Stimulated activated CD4-positive, alpha-beta T cell treated with anti-CD3 and anti-CD28 coated beads, Interleukin-1b, Interleukin-23, amount 100 ng/mL, for 24 hours (primary cell): ENCODE measurements at places on chromosomes 1 and 21.

DNA sequence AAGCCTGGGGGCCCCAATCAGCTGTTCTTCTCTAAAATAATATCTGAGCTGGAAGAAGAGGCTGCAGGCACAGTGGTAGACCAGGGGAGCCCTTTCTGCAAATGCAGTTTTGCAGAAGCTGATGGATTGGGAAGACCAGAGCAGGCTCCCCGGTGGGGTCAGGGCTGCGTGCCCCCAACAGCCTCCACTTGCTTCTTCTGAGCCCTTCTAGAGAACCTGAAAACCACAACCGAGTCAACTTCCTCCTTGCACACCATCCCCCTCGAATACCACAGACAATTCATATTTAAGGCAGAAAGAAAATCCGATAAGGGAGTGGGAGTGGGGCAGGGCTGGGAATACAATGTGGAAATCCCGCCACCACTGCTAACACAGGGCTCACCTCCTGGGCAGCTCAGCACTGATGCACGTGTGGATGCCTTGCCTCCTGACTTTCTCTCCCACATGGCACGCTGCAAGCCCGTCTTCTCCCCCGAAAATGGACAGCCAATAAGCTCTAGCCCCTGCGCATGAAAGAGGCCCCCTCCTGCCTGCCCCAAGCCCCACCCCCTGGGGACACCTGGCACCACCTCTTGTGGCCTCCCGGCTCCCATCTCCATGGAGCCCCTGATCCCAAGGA, 25.4 kb upstream of the ALDH4A1 start:
- DNase-seq: no peak

GRCh38 chr1:165397944-165398343, 41.4 kb upstream of the LMX1A start:
- no peak for DNase-seq

DNA sequence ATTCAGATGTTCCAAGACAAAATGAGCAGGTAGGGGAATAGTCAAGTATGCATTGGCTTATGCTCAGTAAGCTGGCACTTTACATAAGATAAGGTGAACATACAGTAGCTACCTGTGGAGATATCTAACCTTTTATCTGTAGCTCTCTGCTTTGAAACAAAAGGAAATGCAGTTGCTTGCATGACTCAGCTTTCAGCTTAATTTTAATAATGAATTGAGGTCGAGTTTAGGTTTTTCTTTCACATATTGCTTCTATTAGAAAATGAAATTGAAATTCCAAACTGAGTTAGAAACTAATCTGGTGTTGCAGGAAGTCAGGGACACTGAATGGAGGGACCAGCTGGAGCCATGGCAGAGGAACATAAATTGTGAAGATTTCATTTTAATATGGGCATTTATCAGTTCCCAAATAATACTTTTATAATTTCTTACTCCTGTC, 8.3 kb downstream of the FRRS1 start:
- no peak for DNase-seq

GRCh38 chr1:109181085-109181806, 32.5 kb upstream of the SARS1 start:
- no peak for DNase-seq

DNA sequence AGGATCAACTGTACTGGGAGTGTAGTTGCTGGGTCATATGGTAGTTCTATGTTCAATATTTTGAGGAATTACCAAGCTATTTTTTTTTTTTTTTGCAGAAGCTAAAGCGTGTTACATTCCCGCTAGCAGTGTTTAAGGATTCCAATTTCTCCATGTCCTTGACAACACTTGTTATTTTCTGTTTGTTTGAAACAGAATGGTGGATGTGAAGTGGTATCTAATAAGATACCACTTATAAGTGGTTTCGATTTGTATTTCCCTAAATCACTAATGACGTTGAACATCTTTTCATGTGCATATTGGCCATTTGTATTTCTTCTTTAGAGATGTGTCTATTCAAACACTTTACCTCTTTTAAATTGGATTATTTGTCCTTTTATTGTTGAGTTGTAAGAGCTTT, 112.2 kb downstream of the DISP1 start:
- no peak for DNase-seq

DNA sequence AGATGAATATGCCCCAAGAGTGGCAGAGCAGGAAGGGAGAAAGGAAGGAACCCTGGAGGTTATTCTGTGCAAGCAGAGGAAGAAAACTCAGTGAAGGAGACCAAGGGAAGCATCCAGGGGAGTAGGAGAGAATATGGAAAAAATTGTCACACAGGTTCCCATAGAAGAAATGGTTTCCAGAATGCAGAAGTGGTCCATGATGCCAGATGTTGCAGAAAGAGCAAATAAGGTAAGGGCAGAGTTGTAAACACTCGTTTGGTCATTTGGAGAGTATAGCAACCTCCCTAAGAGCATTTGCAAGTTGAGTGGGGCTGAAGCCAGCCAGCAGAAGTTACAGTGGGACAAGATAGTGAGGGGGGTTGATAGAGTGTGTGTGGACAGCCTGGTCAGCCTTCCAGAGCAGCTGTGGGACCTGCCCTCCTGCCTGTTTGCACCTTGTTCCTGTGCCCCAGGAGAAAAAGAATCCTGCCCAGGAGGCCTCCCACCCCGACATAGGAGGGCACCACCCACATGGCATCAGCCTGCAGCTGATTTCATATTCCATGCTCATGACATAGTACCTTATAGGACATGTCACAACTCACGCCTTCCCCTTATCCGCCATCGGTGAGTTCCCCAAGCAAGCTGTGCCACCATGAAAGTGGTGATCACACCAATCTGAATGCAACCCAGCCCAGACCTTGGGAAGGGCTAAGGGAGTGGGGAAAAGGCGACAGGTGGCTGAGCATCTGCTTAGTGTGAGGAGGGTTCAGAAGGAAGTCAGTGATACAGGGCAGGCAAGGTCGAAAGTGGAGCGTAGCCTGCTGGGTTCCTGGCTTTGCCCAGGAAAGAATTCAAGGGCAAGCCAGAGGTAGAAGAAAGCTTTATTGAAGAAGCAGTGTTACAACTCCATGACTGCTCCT, 8.2 kb upstream of the NEK2 start:
- no peak for DNase-seq

DNA sequence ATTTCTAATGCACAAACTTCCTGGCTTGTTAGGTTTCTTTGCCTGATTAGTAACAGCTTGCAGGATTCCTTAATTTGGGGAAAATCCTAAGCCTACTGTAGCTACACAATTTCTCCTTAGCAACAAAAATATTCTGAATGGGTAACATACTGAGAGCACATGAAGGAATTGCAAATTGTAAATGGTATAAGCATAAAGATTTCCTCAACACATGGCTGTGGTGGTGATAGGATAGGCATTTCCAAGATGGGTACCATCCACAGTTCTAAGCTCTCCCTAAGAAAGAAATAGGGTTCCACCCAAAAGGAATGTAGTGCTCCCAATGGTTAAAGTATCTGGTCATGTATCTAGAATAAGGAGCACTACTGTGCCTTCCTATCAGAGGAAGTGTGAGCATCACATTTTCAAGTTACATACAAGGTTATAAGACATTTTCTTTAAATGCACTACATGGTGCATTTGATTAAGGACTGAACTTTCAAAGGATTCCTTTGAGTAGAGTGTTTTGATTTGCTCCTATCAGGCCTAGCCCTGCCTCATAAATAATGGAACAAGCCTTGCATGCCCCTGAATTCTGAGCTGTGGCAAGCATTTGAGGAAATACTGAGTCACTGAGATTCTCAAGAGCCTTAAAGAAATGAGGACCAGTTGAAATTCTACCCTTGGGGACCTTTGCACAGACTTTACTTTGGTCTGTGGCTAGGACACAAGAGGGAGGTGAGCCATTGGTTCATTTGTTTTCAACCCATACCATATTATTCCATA, 286.4 kb downstream of the PTBP2 start:
- no peak for DNase-seq

DNA sequence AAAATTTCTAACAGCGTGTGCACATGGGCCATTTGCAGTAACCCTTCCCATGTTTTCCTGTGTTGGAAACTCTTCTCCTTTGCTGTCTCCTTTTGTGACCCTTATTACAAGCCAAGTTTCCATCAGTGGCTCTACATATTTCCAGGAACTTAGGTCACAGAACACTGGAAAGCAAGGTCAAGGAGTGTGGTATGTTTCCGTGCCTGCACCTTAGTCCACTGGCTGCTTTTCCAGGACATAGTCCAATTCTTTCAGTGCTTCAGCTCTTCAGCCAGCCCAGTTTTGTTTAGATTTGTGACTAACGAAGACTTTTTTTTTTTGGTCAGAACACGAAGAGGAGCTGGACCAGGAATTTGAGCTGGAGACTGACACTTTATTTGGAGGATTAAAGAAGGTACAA, 33.8 kb downstream of the HHAT start:
- no peak for DNase-seq

- DNase-seq: no peak
Measured at GRCh38 chr1:214124915-214125314, 137.1 kb downstream of the PROX1 start.

DNA sequence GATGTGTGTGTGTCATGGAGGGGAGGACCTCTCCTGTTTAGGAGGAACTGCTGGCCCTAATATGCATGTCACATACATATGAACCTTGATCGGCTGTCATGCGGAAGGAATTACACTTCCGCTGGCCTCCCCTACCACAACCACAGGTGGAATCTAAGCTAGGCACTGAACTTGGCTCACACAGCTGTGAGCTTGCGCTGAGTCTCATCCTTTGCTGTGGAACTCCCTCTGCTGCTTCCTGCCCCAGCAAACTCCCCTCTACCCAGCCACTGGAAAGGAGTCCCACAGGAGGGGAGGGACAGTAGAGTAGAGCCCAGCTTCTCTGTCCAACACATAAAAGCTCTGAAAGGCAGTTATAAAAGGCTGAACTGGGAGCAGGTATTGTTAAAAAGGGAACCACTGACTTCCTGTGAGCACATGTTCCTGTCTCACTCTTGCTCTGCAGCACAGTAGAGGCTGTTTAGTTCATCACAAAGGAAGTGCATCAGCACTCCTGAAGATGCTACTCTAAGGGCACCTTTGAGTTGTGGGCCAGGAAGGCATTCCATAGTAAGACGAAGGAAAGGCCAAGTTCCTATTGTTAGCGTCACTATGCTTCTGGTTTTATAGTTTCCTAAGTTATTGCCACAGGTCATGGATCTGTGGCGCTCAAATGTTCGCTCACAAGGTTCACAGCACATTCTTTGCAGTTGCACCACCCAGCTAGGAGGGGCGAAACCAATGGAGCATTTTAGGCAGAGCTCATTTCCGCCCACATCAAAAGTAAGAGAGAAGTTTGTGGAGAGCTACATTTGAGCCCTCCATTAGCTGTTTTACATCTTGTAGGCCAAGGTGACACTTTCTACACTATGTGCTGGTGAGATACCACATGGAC, 17.7 kb upstream of the PTPRC start:
- no peak for DNase-seq

DNA sequence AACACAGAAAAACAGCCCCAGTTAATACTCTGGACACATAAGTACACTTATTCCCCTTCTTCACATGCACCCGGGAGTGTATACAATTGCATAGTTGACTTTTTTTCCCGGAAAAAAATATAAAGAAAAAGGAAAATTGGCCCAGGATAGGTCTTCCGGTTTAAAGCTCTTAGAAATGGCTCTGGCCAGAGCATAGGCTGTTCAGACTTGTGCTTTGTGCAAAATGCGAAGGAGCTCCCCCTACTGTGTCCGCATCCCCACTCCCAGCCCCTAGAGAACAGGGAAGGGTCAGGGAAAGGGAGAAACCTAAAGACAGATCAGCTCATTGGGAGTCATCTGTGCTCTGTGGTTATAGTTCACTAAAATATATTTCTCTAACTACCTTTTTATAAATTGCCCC, 5.5 kb upstream of the MTMR11 start:
- DNase-seq: no peak

DNA sequence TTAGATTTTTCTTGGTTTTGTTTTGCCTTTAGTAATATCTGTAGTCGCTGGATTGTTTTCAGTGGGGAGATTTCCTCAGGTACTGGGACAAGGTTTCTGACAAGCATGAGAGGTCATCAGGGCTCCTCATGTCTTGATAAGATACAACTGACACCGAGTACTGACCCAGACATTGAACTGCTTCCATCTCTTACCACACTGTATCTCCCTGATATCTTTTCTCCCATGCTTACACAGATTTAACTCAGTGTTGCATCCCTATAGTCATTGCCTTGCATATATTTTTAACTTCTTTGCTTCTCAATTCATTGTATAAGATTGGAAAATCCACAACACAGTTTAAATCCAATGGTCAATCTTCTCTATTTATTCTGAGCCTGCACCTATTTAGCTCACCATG, 12.4 kb upstream of the CYB5R1 start:
- no peak for DNase-seq

DNA sequence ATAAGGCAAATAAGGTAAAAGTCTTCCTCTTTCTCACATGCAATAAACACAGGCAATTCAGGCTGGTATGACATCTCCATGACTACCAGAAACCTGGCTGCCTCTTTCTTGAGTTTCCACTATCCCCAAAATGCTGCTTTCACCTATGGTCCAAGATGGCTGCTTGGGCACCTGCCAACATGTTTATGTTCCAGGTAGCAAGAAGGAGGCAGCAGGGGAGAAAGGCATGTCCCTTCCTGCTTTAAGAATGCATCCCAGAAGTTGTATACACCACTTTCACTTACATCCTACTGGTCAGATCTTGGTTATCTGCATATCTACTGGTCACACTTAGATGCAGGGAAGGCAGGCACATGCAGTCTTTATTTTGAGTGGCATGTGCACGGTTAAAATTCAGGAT, 19.4 kb upstream of the ACOT11 start:
- DNase-seq: no peak

GRCh38 chr1:3548895-3549294, 62.4 kb downstream of the MEGF6 start:
- DNase-seq: no peak

GRCh38 chr1:2969011-2969844, 52.0 kb upstream of the ACTRT2 start:
- DNase-seq: no peak

GRCh38 chr1:88744142-88744541, 60.1 kb downstream of the PKN2 start:
- DNase-seq: no peak

DNA sequence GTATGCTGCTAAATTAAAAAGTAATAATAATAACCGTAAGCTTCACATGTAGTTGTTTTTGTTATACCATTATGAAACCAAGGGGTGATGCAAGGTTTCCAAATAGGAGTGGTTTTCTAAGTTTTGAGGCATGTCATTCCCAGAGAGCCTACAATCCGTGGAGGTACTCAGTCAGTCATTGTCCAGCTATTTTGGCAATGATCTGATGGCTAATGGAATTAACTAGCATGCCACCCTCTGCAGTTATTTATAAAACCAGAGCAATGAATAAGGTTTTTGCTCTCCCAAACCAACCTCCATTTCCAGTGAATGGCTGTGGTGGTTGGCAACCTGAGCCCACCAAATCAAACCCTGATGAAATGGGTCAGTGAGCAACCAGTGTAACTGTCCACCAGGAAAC, 106.4 kb downstream of the TBX15 start:
- DNase-seq: no peak

DNA sequence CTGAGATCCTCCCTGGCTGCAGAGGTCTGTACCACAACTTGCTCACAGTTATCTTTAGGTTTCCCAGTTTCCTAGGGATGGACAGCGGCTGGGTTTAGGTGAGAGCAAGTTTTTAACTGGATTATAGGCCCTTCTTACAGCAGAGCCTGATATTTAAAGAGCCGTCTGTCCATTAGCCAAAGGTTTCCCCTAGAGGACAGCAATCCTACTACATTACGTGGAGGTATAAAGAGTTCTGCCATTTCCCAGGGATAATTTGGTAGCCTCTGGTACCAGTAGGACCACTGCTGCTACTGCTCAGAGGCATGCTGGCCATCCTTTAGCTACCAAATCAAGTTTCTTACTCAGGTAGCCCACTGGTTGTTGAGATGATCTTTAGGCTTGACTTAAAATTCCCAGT, 21.9 kb upstream of the FCGR2A start:
- no peak for DNase-seq
